Activated CD8-positive, alpha-beta memory T cell treated with anti-CD3 and anti-CD28 coated beads, Interleukin-2, amount 10 ng/mL, durations not matched to agents 7 days and 5 days (primary cell): ENCODE measurements at places on chromosomes 6 and 20.

DNA sequence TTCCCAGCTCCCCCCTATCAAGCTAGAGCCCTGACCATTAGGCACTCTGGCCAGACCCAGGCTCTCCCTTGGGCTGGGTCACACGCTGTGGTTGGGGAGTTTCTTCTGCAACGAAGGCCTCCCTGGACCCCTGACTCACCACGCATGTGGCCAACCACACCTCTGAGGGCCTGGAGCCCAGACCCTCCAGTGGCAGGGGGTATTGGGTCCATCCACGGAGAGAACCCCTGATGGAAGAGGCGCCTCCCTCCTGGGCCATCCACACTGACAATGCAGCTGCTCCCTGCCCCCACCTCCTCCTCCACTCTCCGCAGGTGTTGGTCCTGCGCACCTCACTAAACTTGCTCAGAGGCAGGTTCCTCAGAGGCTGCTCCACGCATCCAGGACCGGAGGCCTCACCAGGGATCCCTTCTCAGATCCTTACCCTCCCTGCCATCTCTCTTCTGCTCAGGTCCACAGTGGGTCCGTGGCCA, 125.4 kb downstream of the RNASET2 start:
- H3K27ac ChIP-seq: peak overlapping the region; percentile 69
- DNase-seq: no peak
- H3K4me3 ChIP-seq: no peak overlapping the region
- H3K36me3 ChIP-seq: peaks cover 11% of the 10 kb centered on the region
- peaks cover 29% of the 10 kb centered on the region for H3K4me1 ChIP-seq

- no peak for DNase-seq
- H3K27me3 ChIP-seq: peaks cover 8% of the 10 kb centered on the region
- no peaks in the 10 kb centered on the region for H3K4me1 ChIP-seq
- H3K27ac ChIP-seq: no peak overlapping the region
- no peak overlapping the region for H3K4me3 ChIP-seq
Observed at GRCh38 chr20:44436393-44436792, 39.3 kb upstream of the TTPAL start.

DNA sequence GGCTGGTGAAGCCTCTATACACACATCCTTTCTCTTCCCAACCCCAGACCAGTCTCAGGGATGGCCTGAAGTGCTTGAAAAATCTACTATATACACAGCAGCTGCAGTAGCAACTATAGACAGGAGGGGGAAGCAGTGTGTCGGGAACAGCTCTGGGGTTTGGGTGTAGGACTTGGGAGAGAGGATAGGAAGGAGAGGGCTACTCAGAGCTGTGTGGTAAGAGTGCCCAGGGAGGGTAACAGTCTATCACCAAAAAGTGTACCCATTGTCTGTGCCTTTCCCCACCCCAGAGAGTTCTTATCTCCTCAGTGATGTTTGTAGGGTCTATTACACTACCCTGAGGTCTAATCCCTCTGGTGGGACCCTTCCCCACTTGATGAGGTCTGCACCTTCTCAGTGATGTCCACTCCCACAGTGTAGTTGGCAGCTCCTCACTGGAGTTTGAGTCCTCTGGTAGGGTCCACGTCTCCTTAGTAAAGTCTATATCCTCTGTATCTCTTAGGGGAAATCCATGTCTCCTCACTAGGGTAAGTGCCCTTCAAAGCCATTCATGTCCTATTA, 1.5 kb upstream of the GGT7 start:
- peak overlapping the region; percentile 44 for H3K4me3 ChIP-seq
- no peak overlapping the region for H3K27ac ChIP-seq
- H3K27me3 ChIP-seq: peaks cover 9% of the 10 kb centered on the region
- peaks cover 4% of the 10 kb centered on the region for H3K36me3 ChIP-seq
- H3K4me1 ChIP-seq: peaks cover 55% of the 10 kb centered on the region

DNA sequence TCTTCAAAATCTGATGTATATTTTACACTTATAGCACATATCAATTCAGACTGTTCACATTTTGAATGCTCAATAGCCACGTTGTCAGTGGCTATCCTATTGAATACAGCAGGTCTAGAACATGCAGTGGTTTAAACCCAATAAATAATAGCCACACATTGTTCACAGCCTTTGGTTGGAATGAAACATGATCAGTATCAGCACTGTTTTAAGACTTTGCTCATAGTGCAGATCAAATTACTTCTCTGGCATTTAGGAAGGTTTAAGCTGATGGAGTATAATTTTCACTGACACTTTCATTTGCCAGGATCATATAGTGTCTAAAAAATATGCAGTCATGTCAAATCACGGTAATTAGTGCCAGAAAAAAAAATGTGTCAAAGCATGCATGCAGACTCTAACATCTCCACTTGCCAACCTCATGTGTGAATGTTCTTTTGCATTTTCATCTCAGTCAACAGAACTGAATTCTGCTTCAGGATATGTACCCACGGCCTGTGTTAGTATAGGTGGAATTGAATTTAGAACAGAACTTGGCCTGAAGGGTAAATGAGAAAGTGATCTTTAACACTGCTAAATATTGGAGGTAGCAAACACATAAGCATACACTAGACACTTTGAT, 184.1 kb downstream of the SLC24A3 start:
- H3K27ac ChIP-seq: no peak overlapping the region
- no peak overlapping the region for H3K4me3 ChIP-seq
- no peaks in the 10 kb centered on the region for H3K27me3 ChIP-seq
- H3K4me1 ChIP-seq: peaks cover 5% of the 10 kb centered on the region
- DNase-seq: no peak
